AG04450 (cell line): ENCODE measurements at places on chromosomes 6 and 20.

DNA sequence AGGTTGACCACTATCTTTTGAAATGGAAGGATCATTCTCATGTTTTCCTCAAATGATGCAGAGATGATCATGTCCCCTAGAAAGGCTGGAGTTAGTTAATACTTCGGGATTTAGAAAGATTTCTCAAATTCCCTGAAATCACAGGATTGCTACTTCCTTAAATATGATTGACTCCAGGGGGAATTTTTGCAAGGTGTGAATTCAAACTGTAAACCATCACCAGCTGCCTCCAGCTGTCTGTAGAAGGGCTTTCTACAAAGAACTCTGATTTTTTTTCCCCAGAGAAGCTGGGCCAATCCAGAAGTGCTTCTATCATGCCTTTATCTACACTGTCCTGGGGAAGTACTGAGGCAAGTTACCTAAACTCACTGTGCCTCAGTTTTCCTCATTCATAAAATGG, 114.5 kb downstream of the EDN1 start:
- peak; percentile 23 for DNase-seq

- no peak for DNase-seq
These were observed 26.5 kb downstream of the SULF2 start for GRCh38 chr20:47758517-47759450.

DNA sequence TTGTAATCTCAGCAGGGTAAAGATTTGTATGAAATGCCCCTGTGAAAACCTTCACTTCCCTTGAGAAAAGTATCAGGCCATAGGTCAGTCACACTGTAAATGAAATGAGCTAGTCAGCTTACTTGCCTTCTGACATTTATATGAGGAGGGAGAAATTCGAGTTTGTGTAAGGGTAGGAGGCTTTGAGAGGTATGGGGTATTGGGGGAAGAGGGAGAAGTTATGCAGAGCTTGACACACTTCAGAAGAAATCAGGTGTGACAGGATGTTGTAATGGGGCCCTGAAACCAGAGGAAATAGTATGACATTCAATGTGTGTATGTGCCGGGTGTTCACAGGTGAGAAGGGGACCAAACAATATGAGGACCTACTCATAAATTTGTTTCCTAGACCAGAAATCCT, 64.2 kb upstream of the CCN6 start:
- no peak for DNase-seq

DNA sequence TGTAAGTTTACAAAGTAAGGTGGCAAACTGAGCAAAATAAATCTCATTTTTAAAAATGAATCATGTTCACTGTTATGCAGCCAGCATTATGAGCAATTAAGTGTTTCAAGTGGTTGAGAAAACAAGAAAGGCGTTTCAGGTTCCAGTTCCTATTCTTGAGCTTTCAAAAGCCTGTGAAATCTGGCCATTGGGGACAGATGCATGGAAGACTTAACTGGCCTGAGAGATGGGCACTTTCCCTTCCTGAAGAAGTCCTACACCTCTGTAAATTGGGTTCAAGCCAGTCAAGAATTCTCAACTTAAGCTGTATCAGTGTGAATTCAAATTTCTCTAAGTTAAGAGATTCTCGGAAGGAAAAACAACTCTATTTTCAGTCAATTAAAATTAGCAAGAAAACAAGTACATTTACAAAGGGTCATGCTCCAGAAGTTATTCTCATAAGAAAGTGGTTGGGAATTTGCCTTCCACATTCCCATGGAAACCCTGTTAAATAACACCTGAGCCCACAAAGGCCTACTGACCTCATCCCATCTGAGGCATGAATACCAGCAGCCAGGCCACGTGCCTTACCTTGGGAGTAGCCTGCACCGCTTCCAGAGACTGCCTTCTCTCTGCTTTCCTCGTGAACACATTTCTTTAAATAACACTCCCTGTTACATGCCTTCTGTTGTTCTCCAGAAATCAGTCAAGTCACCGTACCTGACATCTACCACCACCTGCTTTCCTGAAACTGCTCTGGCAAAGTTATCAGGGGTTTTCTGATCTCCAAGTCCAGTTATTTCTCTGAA, 19.4 kb downstream of the MAP3K5 start:
- DNase-seq = no peak

DNA sequence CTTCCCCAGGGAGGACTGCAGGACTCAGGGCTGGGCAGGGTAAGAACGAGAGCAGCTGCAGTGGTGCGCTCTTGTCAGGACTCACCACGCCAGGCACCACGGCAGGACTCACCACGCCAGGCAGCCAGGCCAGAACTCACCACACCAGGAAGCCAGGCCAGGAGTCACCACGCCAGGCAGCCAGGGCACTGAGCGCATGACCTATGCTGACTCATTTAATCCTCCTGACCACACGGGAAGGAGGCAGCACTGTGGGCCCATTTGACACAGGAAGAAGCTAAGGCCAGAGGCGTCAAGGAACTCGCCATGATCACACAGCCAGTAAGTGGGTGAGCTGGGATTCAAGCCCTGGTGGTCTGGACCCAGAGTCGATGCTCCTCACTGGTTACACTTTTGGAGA, 189.3 kb downstream of the PREX1 start:
- no peak for DNase-seq

DNA sequence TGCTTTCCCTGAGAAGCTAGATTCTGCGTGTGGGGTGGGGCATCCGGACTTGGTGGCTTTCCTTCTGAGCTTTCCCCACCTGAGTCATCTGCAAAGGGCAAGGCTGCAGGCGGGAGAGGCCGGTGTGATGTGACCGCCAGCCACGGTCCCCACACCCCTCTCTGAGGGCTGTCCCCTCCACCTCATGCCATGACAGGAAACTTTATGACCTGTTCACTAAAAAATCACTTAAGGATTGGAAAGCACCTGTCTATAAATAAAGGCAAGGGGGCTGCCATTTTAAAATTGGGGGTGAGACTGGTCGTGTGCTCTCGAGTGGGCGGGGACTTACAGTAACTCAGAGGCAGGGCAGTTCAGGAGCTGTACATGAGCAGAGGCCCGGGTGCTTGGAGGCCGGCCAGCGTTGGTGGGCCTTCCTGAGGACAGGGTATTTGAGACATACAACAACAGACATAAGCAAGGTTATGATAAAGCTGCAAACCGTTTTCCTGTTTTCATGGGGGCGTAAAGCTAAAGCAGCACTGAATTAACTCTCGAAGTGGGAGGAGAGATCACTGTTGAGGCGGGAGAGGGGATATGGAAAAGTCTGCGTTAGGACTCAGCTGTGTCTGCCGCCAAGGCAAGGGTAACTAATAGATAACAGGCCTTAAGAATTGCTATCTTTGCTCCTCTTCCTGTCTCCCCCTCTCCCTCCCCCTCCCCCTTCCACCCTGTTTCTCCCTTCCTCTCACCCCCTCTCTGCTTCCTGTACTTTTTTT, 16.1 kb upstream of the SERPINB1 start:
- DNase-seq = no peak

- DNase-seq = no peak
These were observed 79.2 kb upstream of the CD93 start for GRCh38 chr20:23165307-23165750.

GRCh38 chr6:26387565-26387964, 4.7 kb downstream of the BTN2A2 start:
- DNase-seq = no peak
